Mesothelial cell of epicardium (in vitro differentiated cells): ENCODE measurements at places on chromosomes 3 and 15. TPM values are rescaled to one million over a fixed set of nuclear protein-coding genes. Genes with fewer than 3 reads are reported as not detected.

DNA sequence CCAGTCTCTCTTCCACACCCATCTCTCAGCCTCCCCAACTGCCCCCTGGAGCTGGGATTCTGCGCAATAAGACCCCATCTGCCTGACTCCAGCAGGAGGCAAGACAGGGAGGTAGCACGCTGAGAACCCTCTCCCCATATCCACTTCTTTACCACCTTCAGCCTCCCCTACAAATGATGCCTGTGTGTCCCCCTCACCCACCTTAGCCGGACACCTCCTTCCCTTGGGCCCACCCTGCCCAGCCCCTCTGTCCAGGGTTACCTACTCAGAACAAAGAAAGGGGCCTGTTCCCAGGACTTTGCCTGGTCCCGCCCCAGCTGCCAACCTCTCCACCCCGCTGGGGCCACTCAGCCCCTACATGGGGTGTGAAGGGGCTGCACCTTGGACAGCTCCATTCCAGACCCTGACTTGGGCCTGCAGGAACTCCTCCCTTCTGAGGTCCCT lies 40.8 kb upstream of the ATP2B2 start:
- no peaks in the 10 kb centered on the region for H3K4me1 ChIP-seq
- no peak overlapping the region for H3K27ac ChIP-seq
- H3K36me3 ChIP-seq: no peaks in the 10 kb centered on the region
- peaks cover 17% of the 10 kb centered on the region for H3K27me3 ChIP-seq
- no peak for DNase-seq
- no peak overlapping the region for H3K4me3 ChIP-seq

DNA sequence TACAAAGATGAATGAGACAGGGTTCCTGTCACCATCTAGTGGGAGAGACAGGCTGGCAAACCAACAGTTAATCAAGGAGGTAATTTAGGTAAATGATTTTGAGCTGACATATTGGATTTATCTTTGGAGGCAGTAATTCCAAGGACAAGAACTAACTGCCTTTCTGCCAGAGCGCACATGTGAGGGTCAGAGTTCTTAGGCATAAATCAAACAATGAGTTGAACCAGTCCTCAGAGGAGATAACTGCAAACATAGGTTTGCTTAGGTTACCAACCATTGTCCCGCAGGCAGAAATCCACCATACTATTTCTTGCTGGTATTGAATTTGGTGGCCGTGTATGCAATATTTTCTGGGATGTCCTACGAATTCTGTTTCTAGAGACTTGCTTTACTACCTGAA lies 14.2 kb upstream of the PPP1R2 start:
- no peak overlapping the region for H3K27ac ChIP-seq
- no peak for DNase-seq
- peaks cover 9% of the 10 kb centered on the region for H3K4me1 ChIP-seq
- no peak overlapping the region for H3K4me3 ChIP-seq

DNA sequence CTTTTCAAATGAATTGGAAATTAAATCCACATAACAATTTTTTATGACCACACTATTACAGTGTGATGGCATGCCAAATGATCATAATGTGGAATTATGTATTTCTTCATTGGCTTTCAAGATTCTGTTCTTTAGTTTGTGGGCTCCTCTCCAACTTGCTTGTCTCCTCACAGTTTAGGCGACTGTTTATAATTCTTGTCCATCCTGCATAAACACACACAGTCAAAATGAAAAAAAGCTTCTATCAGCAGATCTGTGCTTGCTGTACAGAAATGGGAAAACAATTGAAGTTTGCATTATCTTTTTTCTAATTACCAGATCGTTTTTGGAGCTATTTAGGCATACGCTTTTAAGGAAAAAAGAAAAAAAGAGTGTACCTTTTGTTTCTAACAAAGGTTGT lies 37.0 kb downstream of the OPA1 start:
- DNase-seq: no peak
- H3K27me3 ChIP-seq: no peaks in the 10 kb centered on the region
- H3K4me1 ChIP-seq: peaks cover 11% of the 10 kb centered on the region
- peaks cover 12% of the 10 kb centered on the region for H3K36me3 ChIP-seq

DNA sequence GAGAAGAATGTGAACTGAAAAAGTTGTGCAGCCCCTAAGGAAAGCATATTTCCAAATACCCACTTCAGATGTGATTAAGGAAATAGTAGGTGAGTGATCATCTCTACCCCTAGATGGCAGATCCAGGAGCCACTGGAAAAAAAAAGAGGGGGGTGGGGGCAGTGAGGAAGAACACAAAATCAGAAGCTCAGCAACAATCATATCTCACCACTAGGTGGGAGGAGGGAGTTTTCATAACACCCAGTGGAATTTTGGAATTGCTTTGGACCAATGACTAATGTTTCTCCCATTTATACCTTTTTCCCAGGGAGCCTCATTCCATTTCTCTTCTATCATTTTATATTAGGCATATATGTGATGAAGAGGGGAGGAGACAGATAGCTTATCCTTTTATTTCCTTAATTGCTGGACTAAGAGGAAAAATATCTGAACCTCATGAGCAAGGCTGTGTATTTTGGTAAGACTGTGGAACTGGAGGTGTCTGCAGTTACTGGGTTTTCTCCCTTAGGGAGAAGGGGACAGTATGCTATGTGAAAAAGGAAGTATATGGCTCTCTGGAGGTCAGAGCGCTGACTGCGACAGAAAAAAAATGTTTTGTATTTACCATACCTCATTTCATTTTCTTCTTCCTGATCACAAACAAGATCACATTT lies 363.4 kb downstream of the GAP43 start:
- DNase-seq: no peak
- H3K4me3 ChIP-seq: no peak overlapping the region
- H3K36me3 ChIP-seq: no peaks in the 10 kb centered on the region
- H3K27ac ChIP-seq: no peak overlapping the region

Gene NMNAT3
- total RNA-seq: 11.0 to 13.6 TPM (median 11.8 TPM) in 3 replicates

GRCh38 chr15:34038023-34038870 lies 757 bp downstream of the AVEN start:
- peak overlapping the region; percentile 95 for H3K27ac ChIP-seq
- peak; percentile 71 for DNase-seq
- peaks cover 15% of the 10 kb centered on the region for H3K4me1 ChIP-seq
- no peaks in the 10 kb centered on the region for H3K27me3 ChIP-seq
- no peaks in the 10 kb centered on the region for H3K36me3 ChIP-seq

Gene PRR20G
- total RNA-seq: not detected in 3 replicates

- DNase-seq: no peak
- no peak overlapping the region for H3K4me3 ChIP-seq
- H3K4me1 ChIP-seq: peaks cover 32% of the 10 kb centered on the region
- H3K36me3 ChIP-seq: no peaks in the 10 kb centered on the region
- no peak overlapping the region for H3K27ac ChIP-seq
These were observed 460.5 kb downstream of the TUSC7 start for GRCh38 chr3:117170094-117170493.

Gene SUCNR1
- 0.13 to 0.18 TPM (median 0.13 TPM) in 3 replicates for total RNA-seq

Gene DNAH12
- total RNA-seq: 0.29 to 0.60 TPM (median 0.43 TPM) in 3 replicates

- peak overlapping the region; percentile 8 for H3K27ac ChIP-seq
- DNase-seq: no peak
- no peaks in the 10 kb centered on the region for H3K36me3 ChIP-seq
- peaks cover 19% of the 10 kb centered on the region for H3K4me1 ChIP-seq
- no peak overlapping the region for H3K4me3 ChIP-seq
These were observed 61.4 kb downstream of the COL8A1 start for GRCh38 chr3:99699841-99700240.

DNA sequence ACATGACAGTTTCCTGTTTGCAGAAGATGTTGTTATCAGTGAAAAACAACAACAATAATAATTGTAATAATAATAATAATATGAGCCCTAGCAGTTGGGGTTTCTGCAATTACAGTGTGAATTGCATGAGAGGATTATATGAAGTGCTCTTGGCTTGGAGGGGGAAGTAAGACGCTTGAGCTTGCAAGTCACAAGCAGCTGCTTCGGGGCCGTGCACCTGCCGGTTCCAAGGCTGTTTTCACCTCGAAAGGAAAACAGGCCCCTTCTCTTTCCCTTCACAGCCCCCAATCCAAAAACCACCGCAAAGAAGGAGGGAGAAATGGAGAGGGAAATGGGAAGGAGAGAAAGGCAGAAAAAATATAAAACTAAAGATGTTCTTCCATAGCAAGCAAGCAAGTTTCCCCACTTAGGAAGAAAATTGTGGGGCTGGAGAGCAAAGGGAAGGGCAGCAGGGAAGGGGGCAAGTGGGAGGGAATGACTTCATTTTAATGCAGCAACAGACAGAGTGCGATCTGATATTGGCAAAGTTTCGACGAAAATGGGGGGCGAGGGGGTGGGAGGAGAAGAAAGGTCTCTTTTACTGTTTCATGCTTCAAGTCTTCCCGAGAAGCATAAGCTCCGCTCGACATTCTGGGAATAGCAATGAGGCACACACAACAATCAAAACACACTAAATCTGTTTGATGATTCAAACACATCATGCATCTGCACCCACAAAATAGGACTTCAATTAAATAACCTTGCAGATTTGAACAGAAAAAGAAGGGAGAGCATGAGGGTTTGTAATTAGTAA lies 284.2 kb upstream of the ATP11B start:
- DNase-seq: no peak
- no peak overlapping the region for H3K27ac ChIP-seq
- H3K4me1 ChIP-seq: peaks cover 20% of the 10 kb centered on the region
- no peak overlapping the region for H3K4me3 ChIP-seq

GRCh38 chr3:122000936-122001605 lies 21.0 kb downstream of the ILDR1 start:
- H3K27me3 ChIP-seq: no peaks in the 10 kb centered on the region
- no peak for DNase-seq
- peaks cover 23% of the 10 kb centered on the region for H3K4me1 ChIP-seq

Gene STAC
- total RNA-seq: 1.4 to 2.3 TPM (median 1.9 TPM) in 3 replicates

GRCh38 chr15:92111291-92111690 lies 257.8 kb downstream of the SLCO3A1 start:
- H3K36me3 ChIP-seq: no peaks in the 10 kb centered on the region
- no peak for DNase-seq
- H3K27me3 ChIP-seq: peaks cover 63% of the 10 kb centered on the region
- no peak overlapping the region for H3K27ac ChIP-seq

GRCh38 chr15:76065245-76065644 lies 5.5 kb downstream of the TMEM266 start:
- H3K27me3 ChIP-seq: peaks cover 7% of the 10 kb centered on the region
- H3K4me1 ChIP-seq: peaks cover 26% of the 10 kb centered on the region
- H3K4me3 ChIP-seq: no peak overlapping the region
- H3K27ac ChIP-seq: peak overlapping the region; percentile 27
- DNase-seq: no peak

Gene APH1B
- 19.7 to 22.0 TPM (median 21.9 TPM) in 3 replicates for total RNA-seq

- H3K27ac ChIP-seq: no peak overlapping the region
- H3K36me3 ChIP-seq: peaks cover 4% of the 10 kb centered on the region
- H3K4me3 ChIP-seq: no peak overlapping the region
- peaks cover 45% of the 10 kb centered on the region for H3K4me1 ChIP-seq
- DNase-seq: no peak
- no peaks in the 10 kb centered on the region for H3K27me3 ChIP-seq
These were observed 50.0 kb downstream of the DNAJB8 start for GRCh38 chr3:128416578-128417211.

DNA sequence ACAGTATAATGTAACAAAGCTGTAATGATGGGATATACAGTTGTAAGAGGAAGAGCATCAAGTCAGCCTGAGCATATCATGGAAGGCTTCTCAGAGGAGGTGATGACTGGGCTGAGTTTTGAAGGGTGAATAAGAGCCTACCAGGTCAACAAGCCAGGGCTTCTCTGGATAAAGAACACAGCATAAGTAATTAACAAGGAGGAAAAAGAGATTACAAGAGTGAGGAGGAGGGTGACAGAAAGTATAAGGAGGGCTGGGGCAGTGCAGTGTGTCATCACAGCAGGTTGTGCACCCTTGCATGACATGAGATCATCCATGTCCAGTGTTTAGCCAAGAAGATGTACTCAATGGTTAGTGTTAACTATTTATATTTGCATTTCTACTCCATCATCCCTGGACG lies 16.9 kb upstream of the SPATA12 start:
- no peak for DNase-seq
- H3K36me3 ChIP-seq: no peaks in the 10 kb centered on the region
- H3K27ac ChIP-seq: no peak overlapping the region
- no peak overlapping the region for H3K4me3 ChIP-seq

GRCh38 chr15:40088929-40089755 lies 19.5 kb downstream of the BMF start:
- H3K4me1 ChIP-seq: peaks cover 95% of the 10 kb centered on the region
- H3K4me3 ChIP-seq: no peak overlapping the region
- DNase-seq: no peak
- H3K36me3 ChIP-seq: peaks cover 19% of the 10 kb centered on the region
- H3K27ac ChIP-seq: peak overlapping the region; percentile 93
- no peaks in the 10 kb centered on the region for H3K27me3 ChIP-seq
